ENCODE measurements at places on chromosomes 4 and X. TPM values are rescaled to one million over a fixed set of nuclear protein-coding genes. Genes with fewer than 3 reads are reported as not detected.

CCKAR gene
- total RNA-seq = not detected

CXorf49 gene
- not detected for total RNA-seq

TSC22D3 gene
- 33.0 TPM for total RNA-seq

GC gene
- total RNA-seq = not detected

TMPRSS11D gene
- total RNA-seq = not detected

GBA3 gene
- total RNA-seq = 4.7 TPM

MAGEB10 gene
- not detected for total RNA-seq

- DNase-seq = no peak
Observed at GRCh38 chr4:164779811-164780216, 25.9 kb downstream of the SMIM31 start.

- no peak for DNase-seq
Observed at GRCh38 chr4:138978600-138978999, 37.0 kb upstream of the NOCT start.

- no peak for DNase-seq
Observed at GRCh38 chr4:173181848-173182247, 13.2 kb downstream of the GALNT7 start.

DNA sequence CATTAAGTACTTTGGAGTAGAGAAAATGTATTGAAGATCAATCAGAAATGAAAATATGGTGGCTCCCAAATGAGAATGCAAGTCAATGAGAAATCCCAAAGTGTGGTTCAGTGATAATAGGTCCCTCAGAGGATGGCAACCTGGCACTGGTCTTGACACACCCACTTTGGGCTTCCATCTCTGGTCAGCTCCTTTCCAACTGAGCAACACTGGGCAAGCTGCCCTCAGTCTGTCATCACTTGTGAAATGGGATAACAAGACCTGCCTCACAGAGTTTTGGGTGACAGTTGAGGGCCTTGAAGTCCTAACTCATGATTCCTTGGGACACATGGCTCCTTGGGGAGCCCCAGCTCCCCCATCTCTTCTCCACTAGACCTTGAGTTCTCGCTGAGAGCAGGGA is 29.0 kb upstream of the MAMLD1 start:
- no peak for DNase-seq

DNA sequence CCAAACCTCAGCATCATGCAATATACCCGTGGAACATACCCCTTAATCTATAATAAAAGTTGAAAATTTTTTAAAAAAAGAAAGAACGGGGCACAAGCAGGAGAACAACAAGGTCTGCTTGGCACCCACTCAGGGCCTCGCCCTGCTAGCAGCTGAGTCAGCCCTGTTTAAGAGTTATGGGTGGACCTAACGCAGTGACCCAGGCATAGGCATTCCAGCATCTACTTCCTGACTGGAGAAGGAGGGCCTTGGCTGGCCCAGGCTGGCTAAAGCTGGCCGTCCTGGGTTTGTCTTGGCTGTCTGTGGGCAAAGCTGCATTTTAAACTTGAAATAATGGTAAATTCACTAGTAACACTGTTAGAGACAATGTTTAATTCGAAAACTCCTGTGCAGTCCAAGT is 236.7 kb upstream of the PGRMC2 start:
- DNase-seq = peak; percentile 52

- no peak for DNase-seq
Observed at GRCh38 chr4:148770848-148771247, 328.6 kb upstream of the NR3C2 start.

- DNase-seq = no peak
Observed at GRCh38 chr4:113958766-113959538, 20.5 kb downstream of the ARSJ start.

- DNase-seq = no peak
Observed at GRCh38 chr4:139849219-139849618, 183.6 kb downstream of the MGST2 start.

DNA sequence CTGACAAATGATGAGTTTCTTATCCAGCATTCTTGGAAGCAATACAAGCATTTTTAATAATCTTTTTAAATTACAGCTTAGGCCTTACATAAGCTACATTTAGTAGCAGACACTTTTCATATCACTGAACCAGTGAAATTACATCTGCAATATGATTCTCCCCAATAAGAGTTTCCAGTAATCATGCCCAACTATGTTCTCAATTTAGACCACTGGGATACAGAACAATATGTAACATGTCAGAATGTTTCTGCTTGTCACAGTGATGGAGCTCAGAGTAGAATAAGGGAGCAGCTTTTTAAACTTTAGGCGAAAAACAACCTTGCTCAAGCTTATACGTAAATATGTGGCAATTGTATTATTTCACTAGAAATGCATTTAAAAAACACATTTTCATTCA is 1132.2 kb downstream of the FAT4 start:
- DNase-seq = no peak

DNA sequence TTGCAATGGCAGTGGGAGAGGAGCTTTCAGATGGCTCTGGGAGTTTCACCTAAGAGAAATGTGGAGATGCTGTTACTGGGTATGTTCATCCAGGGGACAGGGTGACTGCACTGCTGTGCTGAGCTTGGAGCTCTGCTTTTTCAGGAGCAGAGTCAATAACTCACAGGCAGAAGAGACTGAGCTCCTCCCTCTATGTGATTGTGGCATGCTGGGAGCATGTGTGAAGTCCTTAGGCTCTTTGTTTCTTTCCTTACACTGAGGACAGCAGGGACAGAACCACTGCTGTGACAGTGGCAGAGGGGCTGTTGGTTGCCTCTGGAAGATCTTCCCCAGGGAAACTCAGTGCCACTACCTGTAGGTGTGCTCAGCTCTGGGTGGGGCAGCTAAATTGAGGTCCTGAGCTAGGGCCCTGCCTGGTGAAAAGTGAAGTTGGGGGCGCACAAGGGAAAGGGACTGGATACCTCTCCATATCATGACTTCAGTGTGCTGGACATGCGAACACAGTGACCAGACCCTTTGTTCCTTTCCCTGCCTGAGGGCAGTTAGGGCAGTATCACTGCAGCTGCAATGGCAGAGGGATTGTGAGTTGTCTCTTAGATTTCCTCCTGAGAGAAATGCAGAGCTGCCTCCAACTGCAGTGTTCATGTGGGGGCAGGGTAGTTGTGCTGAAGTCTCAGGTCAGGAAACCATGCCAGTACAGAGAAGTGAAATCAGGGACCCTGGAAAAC is 156.7 kb downstream of the TENT5D start:
- DNase-seq = no peak

GRCh38 chr4:5750052-5750945 is 39.3 kb downstream of the EVC start:
- DNase-seq = no peak

- no peak for DNase-seq
Observed at GRCh38 chrX:74613370-74614092, 893 bp downstream of the RLIM start.

- DNase-seq = no peak
Observed at GRCh38 chrX:9907645-9908387, 59.3 kb upstream of the CLDN34 start.

DNA sequence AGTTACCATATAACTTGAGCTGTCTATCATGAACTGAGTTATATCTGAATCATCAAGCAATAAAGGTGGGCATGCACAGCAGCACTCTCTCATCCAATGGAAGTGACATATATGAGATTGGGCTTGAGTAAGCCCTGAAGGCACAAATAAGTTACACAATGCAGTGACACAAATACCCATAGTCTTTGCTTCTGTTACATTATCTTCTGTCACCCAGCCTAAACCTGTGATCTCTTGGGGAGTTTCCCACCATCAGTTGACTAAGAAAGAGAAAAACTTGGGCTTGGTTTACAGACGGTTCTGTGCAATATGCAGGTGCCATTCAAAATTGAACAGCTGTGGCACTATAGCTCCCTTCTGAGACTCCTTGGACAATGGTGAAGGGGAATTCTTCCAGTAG is 138.8 kb upstream of the IL15 start:
- no peak for DNase-seq

DNA sequence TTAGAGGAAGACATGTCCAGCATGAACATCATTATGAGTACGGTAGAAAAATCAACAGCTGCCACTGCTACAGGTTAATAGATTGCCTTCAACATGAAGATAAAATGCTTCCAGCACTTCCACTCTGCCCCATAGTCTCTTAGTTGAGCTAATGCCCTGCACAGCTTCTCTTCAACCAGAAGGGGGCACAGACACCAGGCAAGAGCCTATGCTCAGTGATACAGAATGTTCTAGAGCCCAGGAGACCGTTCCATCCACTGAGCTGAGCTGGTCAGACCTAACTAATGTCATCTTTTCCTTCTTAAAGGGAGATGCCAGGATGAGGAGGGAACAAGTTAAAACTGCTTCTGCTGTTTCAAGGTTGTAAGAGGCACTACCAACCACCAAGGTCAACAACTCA is 42.2 kb downstream of the SMIM10L2A start:
- DNase-seq = no peak

- DNase-seq = no peak
Observed at GRCh38 chrX:103201041-103201440, 13.9 kb upstream of the BEX4 start.

GRCh38 chr4:124907881-124908280 is 195.3 kb upstream of the ANKRD50 start:
- no peak for DNase-seq

DNA sequence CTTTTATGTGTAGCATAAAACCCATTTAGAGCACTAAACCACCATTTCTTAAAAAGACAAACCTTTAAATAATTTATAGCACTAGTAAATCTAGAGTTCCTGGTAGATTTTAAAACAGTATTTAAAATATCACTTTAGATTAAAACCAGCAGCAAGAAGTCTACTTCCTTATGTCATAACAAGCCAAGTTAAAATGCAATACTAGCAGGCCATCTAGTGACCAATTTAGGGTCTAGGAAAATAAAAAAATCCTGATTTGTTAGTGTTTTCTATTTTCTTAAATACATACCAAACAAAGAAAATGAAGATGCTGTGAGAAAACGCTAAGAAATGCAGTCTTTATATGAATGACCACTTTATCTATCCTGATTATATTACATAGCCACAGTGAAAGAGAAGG is 53.9 kb downstream of the PAPSS1 start:
- DNase-seq = no peak

DNA sequence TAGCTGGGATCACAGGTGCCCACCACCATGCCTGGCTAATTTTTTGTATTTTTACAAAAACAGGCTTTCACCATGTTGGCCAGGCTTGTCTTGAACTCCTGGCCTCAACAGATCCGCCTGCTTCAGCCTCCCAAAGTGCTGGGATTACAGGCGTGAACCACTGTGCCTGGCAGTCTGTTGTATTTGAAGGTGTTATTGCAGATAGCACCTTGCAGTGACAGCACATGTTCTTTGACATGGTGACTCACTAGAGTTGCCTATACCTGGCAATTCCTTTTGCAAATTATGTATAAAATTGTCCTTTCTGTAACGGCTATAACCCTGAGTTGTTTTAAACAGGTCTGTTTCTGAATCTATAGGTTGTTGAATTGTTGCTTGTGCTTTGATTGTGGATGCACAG is 7.9 kb downstream of the OGT start:
- DNase-seq = no peak

DNA sequence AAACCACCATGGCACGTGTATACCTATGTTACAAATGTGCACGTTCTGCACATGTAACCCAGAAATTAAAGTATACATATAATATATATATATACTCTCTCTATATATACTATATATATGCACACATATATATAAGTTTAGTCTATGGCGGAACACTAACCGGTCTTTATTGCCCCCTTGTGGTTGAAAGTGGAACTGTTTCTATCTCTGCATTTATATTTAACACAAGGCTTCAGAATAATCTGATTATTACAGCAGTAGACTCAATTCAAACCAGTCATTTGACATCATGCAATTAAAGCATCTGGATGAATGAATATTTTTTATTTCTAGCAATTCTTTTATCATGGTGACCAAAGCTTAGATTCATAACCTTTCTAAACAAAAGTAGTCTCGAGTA is 14.6 kb downstream of the RAB9B start:
- no peak for DNase-seq

DNA sequence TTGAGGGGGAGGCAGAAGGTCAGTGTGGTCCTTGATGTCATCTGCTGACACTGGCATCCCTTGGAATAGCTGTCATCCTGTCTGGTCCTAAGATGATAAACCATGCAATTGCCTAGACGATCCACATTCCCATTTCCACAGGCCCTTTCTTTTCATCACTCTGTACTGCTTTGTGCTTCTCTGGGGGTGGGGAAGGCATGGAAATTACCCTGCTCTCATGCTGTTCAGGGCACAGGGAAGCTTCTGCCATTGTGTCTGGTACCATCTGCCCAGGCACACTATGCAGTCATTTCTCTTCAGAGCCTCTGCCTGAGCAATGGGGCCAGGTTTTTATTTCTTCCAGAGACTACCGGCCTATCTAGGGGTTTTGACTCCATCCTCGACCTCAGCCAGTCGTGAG is 49.7 kb upstream of the ELOVL6 start:
- DNase-seq = no peak

- no peak for DNase-seq
Observed at GRCh38 chr4:105352826-105353225, 121.0 kb downstream of the PPA2 start.

GRCh38 chr4:10703766-10704429 is 19.3 kb upstream of the CLNK start:
- DNase-seq = no peak

GRCh38 chr4:9143421-9144080 is 26.7 kb upstream of the FAM90A26 start:
- no peak for DNase-seq

GRCh38 chr4:76690011-76690905 is 207.7 kb downstream of the SOWAHB start:
- DNase-seq = peak; percentile 35

- DNase-seq = no peak
Observed at GRCh38 chr4:5027346-5027745, 8.1 kb upstream of the CYTL1 start.

DNA sequence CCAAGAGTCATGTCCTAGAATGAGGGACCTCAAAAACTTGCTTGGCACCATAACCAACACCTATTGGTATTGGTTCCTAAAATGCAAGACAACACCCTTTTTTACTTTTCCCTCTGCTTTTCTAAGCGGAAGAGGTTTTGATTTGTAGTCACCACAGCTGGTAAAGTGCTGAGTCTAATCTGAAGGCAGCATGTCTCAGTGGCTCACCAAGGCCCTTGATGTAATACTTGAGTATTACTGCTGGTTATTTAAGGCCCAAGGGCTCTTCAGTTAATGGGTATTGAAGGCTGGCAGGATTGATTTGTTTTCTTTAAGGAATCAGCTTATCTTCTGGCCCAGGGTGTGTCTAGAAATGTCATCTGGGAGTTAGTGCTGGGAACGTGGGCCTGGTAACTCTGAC is 735.1 kb downstream of the GLUD2 start:
- DNase-seq = no peak

All from left colon (tissue), 2 donors.